ENCODE measurements at places on chromosomes 3 and 15.

DNA sequence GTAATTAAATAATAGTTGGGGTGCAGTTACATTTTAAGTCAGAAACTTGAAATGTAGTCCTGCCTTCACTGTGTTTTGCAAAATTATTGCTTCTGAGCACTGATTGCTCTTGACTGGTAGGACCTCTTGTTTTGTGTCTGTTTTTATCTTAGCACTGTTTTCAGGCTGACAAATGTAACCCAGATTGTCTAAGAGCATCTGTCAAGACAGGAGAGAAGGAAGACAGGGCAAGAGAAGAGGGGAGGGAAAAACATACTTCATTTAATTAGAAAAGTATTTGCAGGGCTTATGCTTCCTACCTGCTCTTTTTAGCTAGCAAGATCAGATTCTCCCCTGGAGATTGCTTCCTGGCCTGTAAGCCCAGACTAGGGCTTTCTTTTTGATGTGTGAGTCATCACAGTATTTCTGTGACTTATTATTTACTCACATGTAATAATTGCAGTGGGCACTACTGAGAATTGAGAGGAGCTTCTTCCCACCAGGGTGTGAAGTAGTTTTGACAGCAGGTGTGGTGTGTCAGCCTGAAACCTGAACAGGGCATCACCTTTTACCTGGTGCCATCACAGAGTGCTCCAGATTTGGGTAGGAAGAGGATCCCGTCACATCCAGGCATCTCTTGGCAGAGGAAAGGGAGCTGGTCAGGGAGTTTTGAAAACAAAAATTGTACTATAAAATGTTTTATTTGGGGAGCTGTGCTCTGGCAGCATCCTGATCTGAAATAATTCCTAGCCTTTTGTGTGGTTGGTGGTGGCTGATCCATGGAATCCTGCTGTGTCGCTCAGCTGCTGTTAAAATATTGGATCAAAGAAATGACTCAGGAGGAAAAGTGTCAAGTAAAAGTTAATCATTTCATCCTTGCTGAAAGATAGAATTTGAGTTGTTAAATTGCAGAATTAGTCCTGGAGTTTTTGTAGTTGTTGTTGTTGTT, 98.2 kb downstream of the TMEM108 start:
- DNase-seq = no peak

DNA sequence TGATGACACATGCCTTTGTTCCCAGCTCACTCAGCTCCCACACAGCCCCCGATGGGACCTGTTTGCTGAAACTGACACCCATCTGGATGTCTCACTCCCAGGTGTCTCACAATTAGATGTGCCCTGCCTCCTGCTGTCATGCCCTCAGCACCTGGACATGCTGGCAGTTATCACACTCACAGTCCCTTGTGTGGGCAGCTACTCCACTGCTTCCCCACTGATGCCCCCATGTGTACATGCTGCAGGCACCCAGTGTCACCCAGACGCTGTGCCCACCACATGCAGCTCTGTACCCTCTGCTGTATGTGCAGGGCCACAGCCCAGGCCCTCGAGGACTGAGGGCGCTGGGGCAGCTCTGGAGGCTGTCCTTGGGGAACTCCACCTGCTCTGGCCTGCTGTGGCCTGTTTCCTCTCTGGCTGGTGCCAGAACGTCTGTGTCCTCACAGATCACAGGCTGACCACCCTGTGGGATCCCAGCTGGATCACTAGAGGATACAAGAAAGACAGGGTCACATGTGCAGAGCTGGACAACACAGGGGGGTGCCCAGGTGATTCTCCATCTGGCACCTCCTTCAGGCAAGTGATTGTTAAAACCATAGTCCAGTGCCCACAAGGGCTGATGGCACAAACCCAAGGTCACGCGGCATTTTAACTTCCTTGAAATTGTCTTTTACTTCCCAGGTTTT, 14.0 kb downstream of the C3orf22 start:
- DNase-seq = no peak

GRCh38 chr15:47965297-47965696, 155.5 kb upstream of the SLC24A5 start:
- DNase-seq = no peak

DNA sequence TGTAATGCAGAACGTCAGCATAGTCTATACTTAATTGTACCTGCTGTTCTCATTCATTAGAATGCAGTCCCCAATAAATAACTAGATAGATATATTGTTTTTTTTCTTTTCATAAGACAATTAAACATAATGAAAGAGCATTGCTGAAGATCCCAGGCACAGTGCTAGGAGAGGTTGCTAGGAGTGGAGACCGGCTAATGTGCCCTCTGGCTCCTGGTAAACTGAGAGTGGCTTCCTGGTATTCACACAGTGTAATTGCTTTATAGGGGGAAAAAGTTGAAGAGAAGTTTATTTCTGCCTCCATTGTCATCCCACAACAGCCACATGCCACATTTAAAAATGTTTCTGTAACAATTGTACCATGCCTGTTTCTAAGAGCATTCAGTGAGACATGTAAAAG, 135.6 kb downstream of the MAP2K5 start:
- no peak for DNase-seq

GRCh38 chr3:154398084-154398967, 31.7 kb downstream of the GPR149 start:
- DNase-seq = no peak

DNA sequence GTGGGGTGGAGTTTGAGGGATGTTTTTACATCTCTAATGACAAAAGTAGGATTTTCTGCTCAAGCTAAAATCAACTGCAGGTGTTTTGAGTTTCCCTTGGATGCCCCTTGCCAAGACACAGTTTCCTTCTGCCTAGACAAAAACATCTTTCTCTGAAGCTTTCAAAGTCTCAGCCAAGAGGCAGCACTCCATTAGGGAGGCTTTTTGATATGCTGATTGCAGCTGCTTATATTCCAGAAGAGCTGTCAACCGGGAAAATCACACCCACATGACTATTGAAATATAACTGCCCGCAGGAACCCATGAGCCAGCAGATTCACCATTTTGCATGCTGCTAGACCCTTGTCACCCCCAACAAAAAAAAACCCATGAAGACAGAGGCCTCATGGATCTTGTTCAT, 27.5 kb upstream of the ZNF148 start:
- no peak for DNase-seq

DNA sequence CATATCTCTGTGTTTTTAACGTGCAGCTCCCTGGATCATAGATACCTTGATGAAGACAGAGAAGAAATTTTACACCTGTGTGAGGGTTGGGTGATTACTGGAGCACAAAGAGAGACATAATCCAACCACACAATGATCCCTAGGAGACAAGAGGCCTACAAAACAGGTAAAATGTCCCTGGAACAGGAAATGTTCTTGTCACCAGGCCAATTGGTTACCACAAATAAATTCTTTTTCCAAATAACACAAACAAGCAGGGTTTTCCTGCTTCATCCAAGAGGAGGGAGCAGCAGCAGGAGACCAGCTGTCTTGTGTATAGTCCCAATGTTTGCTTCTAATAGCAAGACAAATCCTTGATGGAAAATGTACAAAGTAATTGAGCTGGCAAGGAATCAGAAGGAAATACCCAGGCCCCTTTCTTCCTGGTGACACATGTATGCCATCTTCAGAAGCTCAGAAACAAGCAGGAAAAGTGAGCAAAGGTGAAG, 1.4 kb downstream of the MGLL start:
- no peak for DNase-seq

GRCh38 chr3:45670991-45671390, 18.2 kb upstream of the SACM1L start:
- no peak for DNase-seq

GRCh38 chr3:139540651-139541531, 1.3 kb upstream of the RBP1 start:
- no peak for DNase-seq

- peak; percentile 52 for DNase-seq
Measured at GRCh38 chr15:92082006-92082843, 228.7 kb downstream of the SLCO3A1 start.

DNA sequence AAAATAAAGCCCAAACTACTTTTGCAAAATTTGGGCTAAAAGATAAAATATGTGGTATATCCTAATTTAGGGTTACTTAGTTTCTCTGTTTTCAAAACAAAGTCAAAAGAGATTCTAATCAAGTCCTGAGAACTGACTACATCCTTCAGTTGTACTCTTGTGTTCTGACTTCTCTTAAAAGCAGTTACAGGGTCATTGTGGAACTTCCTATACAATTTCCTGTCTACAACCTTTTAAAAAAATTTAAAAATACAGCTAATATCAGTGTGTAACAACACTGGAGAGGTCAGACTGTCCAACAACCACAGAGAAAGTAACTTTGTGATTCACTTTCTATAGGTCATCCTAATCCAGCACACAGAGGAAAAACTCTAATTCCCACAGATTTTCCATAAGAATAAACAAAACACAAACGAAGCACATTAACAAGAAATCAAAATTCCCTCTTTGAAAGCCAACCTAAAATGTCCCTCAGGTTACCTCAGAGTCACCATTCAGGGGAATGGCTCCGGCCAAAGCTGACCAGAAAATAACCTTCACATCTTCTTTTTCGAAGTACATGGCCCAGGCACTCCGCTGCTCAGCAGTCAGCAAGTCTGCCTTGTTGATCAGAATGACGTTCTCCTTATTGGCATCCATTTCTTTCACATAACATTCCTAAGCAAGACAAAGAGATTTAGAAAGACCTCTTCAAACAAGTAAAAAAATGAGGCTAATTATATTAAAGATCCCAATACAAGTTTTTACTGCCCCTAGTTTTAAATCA, 13.3 kb downstream of the LSG1 start:
- no peak for DNase-seq

DNA sequence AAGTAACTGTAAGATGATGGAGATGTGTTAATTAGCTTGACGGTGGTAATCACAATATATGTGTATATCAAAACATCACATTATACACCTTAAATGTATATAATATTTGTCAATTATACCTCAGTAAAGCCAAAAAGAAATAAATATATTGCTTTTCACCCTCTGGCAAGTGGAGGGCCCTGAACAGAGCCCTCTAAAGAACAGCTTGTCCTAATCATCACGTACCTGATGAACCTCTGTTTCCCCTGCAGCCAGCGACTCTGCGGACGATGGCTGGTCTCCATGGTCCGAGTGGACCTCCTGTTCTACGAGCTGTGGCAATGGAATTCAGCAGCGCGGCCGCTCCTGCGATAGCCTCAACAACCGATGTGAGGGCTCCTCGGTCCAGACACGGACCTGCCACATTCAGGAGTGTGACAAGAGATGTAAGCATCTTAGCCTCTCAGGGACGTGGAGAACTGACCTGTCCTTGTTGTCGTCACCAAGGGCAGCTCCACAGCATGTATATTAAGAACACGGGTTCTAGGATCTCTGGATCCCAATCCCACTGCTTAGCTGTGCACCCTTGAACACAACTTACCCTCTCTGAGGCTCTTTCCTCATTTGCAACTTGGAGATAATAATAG, 6.3 kb downstream of the THBS1 start:
- DNase-seq = no peak

- no peak for DNase-seq
Measured at GRCh38 chr3:120102232-120102631, 8.0 kb upstream of the GSK3B start.

DNA sequence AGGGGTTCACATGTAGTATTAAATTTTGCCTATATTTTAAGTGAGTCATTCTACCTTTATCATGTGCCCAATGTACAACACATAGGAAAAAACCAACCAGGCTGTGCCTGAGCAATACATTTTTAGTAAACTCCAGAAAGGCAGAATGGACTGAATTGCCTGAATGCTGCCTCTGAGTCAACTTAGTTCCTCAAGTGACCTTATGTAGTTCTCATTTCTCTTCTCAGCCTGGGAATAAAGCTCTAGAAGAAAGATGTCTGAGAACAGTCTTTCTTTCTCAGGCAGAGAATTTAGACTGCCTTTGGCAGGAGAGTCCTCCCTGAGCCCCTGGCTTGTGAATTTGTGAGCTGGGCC, 13.0 kb downstream of the ST3GAL6 start:
- no peak for DNase-seq

- DNase-seq = peak; percentile 85
Measured at GRCh38 chr3:50192689-50193141, 1.3 kb downstream of the GNAT1 start.

DNA sequence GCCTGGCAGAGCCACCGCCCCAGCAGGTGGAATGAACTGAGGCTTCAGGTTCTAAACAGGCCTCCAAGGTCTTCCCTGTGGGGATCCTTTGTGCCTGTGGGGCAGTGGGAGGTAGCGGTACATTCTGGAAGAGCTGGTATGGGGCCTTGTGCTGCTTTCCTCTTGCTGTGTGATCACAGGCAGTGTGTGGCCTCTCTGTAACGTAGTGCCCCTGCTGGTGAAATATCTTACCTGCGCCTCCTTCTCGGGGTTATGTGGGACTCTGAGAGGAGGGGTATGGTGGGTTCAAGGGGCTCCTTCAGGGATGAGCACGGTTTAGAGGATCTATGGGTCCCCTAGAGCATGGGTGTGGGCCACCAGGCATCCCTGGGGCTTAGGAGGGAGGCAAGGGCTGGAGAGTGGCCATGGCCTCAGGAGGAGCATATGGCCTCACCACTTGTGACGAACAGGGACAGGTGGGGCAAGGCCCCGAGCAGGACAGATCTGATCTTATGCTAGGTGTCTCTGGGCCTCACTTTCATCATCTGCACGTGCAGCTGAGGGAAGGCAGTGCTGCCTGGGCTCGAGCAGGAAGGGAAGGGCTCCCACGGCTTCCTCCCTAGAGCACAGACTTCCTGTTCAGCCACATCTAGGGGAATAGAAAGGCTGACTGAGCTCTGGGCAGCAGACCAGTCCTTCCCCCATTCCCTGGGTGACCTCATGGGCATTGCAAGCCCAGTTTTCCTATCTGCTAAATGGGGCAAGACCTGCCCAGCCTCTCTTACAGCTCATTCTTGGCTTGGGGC, 1.9 kb upstream of the ALS2CL start:
- DNase-seq = peak; percentile 46

DNA sequence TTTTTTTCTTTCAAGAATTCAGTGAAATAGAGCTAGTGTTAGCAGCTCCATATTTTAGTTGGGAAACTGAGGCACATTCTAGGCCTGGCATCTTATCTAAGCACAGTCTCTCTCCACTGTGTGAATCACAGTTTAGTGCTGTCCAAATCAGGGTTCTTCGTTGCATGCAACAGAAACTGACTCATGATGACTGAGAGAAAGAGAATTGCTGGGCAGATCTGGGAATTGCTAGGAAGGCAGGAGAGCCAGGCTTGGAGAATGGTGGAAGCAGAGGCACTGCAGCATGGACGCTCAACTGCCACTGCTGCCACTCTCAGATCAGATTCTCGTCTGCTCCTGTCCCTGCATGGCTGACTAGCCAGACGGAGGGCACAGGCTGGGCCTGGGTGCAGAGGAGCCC, 40.7 kb upstream of the CHST2 start:
- DNase-seq = no peak

GRCh38 chr15:36186376-36186775, 393.1 kb upstream of the CDIN1 start:
- no peak for DNase-seq

- no peak for DNase-seq
Measured at GRCh38 chr3:196093317-196094111, 11.6 kb upstream of the TFRC start.

- DNase-seq = no peak
Measured at GRCh38 chr3:169596126-169596525, 67.4 kb downstream of the MECOM start.

GRCh38 chr15:60374628-60375081, 23.1 kb downstream of the ANXA2 start:
- no peak for DNase-seq

- DNase-seq = no peak
Measured at GRCh38 chr3:183492849-183493179, 62.7 kb downstream of the KLHL6 start.

GRCh38 chr15:94555841-94556519, 324.6 kb downstream of the MCTP2 start:
- no peak for DNase-seq

- no peak for DNase-seq
Measured at GRCh38 chr15:26358708-26359107, 414.2 kb downstream of the GABRB3 start.

Measured in stimulated activated CD4-positive, alpha-beta T cell treated with anti-CD3 and anti-CD28 coated beads, Interleukin-4, amount 100 ng/mL, for 1 hour (primary cell).